Osteoblast (primary cell): ENCODE measurements at places on chromosomes 12 and 14.

- DNase-seq = no peak
Measured at GRCh38 chr12:91889059-91889458, 256.6 kb downstream of the BTG1 start.

DNA sequence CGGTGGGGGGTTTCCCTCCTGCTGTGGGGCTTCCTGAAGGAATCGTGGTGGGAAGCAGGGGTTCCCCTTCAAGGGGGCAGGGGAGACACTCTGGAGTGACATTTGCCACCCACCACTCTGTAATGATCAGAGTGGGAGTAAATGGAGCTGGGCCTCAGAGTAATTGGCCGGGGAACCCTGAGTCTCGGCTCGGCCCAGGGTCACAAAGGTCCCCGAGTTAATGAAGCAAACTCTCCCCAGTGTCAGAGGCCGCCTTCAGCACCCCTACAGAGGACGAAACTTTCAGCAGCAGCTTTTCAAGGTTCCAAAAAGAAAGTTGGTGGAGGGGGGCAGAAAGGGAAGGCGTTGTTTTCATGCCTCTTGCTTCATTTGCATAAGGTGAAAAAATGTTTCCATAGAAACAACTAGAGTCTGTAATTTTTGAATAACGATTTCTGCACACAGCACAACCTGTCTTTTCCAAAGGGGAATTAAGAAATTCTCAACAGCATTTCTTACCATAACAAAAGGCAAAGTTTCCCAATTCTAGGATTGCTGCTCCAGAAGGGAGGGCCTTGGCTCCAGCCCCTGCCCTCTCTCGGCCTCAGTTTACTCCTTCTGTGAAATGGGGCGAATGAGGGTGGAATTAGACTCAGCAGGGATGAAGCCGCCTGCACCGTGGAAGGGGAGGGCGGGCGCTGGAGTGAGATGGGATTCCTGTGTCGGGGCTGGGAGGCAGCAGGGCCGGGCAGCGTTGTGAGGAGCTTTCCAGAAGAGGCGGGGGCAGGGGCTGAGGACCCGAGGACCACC lies 67.0 kb upstream of the BEGAIN start:
- peak; percentile 42 for DNase-seq

DNA sequence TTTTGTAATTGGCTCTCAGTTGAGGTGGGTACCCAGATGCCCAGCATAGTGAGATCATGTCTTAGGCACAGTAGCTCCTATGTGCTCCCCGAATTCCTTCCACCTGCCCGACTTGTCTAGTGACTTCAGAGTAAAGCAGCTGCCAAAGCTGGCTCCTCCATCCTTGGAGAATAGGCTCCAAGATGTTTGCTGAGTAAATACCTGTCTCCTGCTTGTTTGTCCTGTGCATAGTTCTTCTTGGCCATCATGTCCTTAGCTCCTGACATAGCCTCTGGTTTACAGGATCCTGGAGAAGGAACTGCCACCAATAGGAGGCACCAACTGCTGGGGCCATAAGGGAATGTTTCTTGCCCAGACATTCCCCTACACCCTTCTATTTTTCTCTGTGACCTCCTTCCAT lies 52.6 kb upstream of the CISTR start:
- DNase-seq = no peak

DNA sequence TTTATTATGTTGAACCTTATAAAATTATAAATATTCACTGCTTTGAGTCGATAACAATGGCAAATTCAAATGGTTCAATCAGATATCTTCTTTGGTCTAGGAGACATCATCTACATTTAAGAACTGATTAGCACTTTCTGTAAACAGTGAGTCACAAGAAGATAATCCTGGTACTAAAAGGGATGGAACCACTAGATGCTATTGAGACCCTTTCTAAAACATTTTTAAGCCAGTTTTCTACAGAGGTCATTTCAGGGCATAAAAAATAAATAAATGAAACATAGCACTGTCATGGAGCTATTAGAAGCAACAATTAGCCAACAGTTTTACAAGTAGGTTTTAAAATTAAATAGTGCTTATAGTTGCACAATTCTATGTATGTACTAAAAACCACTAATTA lies 212.2 kb downstream of the DUSP6 start:
- no peak for DNase-seq

DNA sequence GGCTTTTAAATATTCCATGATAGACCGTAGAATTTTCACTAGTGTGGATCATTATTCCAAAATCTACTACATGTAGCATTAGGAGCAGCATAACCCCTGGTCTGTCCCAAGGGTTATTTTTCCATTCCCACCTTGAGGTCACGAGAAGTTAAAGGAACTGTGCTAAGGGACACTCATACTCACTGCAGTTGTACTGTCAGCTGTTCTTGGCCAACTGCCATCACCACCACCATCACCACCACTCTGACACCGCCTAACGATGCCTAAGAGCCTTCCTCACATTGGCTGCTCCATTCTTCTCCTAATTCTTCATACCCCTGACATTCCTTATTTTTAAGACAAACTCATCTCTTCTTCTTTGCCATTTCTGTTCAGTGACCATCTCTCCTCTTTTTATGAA lies 13.4 kb upstream of the PTGDR start:
- DNase-seq = no peak
